ENCODE measurements at places on chromosomes 13 and 19.

GRCh38 chr19:31083105-31083504, 266.1 kb downstream of the TSHZ3 start:
- no peak for DNase-seq

GRCh38 chr13:76683854-76684253, 202.4 kb downstream of the KCTD12 start:
- no peak for DNase-seq

DNA sequence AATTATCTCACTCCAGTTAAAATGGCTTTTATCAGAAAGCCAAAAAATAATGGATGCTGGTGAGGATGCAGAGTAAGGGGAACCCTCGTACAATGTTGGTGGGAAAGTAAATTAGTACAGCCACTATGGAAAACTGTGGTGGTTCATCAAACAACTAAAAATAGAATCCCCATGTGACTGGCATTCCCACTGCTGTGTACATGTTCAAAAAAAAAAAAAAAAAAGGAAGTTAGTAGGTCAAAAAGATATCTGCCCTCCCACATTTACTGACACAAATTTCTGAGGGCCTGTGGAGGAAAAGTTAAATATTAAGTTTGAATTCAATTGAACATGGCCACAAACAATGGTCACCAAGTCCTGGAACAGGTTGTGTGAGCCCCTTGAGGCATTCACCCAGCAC, 9.8 kb upstream of the ZSCAN5A start:
- no peak for DNase-seq

DNA sequence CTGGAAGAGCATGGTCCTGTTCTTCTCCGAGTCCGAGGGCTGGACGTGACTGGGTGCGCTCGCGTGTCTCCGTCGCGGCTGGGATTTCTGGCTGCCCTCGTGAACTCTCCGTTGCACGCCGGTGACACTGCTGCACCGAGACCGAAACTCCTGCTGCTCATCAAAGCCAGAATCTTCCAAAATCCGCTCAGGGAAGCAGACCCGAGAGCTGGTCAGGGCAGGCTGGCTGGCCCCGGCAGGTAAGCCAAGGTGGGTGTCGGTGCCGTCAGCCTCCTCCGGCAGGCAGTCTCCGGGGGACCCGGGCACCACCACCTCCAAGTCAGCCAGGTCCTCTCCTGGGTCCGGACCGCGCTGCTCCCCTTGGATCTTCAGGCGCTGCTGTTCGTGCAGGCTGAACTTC, 119.9 kb downstream of the TBC1D4 start:
- DNase-seq = no peak

DNA sequence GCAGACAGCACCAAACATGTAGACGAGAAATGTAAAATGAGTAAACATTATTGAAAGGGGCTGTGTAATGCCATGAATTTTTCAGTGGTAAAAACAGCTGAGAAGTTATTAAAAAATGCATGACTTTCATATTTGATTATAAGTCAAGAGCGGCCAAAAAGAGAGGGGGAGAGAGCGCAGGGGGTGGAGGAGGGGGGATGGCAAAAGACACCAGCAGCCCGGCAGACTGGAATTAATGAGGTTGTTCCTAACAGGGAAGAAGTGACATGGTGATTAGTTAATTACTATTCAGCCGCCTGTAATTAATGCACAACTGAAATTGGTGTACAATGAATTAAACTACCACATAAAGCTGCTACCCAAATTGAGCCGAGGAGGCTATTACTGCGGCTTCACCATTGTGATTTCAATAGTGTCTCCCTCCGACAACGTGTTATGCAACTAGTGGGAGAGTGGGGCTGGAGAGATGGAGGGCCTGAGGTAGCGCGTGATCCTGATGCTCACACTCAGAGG, 89.1 kb upstream of the VSTM2B start:
- DNase-seq = no peak

DNA sequence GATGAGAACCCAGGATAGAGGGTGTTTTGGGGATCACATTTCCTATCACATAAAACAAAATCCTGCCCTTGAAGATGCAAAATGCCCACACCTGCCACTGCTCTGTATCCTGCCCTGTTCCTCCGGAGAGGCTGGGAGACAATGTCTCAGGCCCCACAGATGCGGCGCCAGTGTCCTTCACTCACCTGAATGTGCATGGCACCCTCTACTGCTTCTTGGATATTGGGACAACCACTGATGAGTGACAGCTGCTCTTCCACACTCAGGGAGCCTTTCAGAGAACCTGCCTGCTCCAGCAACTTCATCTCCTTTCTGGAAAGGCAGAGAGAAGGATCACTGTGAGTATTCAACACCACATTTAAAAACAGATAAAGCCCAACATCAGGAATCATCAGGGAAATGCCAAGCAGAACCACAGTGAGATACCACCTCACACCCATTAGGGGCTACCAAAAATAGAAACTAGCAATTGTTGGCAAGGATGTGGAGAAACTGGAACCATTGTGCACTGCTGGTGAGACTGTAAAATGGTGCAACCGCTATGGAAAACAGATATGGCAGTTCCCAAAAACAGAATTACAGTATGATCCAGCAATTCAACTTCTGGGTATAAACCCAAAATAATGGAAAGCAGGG, 36.4 kb downstream of the CRYL1 start:
- no peak for DNase-seq

- DNase-seq = peak; percentile 67
These were observed 2.0 kb downstream of the PTH2 start for GRCh38 chr19:49421039-49421877.

- DNase-seq = no peak
These were observed 31.9 kb downstream of the ANKRD10 start for GRCh38 chr13:110882972-110883371.

DNA sequence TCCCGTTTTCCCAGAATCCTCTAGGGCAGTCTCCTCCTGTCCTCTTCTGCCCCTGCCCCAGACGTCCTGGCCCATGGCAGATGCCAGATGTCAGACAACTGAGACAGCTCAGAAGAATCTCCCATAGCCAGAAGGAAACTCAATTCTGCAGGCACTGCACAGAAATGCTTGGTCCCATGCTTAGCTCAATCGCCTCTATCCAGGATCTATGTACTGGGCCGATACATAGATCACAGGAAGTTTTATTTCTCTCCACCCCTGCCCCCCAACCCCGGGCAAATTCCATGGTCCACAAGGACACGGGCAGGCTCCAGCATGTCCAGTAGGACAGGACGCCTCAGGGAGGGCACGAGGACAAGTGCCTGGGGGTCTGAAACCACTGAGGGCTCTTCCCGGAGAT, 4.8 kb downstream of the MBD3 start:
- no peak for DNase-seq

DNA sequence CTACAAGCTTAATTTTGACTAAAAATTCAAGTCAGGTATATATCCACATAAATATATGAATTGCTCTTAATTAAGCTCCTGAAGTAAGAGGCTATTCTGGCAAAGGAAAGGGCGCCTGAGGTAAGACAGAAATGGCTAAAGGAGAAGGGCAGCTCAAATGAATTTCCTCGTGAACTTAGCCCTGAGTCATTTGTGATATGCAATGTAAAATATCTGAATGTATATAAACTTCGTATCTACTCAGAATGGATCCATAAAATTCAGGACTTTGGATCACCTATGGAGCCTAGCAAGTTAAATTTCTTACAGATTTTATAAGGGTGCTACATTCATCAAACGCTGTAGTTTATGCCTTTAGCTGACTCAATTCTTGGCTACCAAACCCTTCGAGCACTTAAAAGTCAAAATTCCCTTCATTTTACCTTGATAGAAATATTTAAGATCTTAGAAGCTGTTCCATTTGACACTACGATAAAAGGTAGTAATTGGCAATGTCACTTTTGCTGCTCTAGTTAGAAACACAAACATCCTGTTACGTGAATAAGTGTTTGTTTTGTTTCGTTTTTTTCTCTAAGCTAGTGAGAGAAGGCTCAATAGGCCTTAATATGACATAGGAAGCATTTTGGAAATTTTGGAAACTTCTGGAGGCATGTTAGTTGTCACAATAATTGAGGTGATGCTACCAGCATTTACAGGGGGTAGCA, 69.2 kb downstream of the DIAPH3 start:
- no peak for DNase-seq

DNA sequence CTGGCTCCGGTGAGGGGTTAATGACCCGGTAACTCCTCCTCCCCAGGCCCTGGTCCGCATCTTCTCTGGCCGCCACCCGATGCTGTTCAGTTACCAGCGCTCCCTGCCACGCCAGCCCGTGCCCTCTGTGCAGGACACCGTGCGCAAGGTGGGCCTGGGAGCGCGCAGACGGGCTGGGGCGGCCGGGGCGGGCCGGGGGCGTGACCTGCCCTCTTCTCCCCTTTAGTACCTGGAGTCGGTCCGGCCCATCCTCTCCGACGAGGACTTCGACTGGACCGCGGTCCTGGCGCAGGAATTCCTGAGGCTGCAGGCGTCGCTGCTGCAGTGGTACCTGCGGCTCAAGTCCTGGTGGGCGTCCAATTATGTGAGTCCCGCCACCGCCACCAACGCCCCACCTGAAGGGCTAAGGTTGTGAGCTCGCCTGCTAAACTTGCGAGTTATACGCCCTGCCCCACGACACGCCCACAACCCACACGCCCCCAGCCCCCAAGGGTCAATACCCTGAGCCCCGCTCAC, 10.4 kb downstream of the CPT1C start:
- DNase-seq = no peak

- no peak for DNase-seq
These were observed 51.6 kb downstream of the ZNF146 start for GRCh38 chr19:36266375-36266961.

GRCh38 chr13:83839146-83839545, 43.1 kb downstream of the SLITRK1 start:
- DNase-seq = no peak

GRCh38 chr19:19750842-19751790, 18.2 kb upstream of the ZNF14 start:
- DNase-seq = no peak

DNA sequence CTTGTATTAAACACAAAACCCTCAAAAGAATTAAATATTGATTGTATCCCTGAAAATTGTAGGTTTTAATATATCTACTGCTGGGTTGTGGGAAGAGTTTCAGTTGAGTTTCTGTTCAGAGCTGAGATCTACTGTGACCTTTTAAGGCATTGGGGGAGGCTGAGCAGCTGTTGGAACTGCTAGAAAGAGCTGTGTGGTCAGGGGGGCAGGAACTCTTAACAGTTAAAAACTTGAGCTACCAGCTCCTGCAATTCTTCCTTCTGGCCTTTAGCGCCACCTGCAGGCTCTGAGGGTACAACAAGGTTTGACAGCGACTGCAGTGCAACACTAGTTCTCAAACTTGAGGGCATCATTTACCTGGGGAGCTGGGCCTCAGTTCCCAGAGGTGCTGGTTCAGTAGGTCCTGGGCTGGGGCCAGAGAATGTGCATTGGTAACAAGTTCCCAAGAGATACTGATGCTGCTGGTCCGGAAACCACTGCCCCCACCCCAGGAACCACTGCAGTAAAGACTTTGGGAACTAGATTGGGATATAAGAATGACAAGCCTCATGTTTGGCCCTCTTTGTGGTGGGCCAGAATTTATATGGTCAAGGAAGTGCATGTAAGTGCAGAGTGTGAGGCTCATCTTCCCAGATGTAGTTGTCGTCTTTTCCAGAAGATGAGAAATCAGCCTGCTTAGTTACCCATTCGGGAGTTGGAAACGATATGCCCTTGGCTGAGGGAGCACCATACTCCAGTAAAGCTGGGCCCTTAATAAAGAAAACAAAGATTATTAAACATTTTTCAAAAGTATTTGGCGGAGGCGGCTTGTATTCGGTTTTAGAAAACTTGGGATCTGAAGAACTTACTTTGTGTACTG, 2.6 kb downstream of the RNASEH2B start:
- DNase-seq = peak; percentile 58

- DNase-seq = no peak
These were observed 559.0 kb downstream of the TBC1D4 start for GRCh38 chr13:74922963-74923362.

DNA sequence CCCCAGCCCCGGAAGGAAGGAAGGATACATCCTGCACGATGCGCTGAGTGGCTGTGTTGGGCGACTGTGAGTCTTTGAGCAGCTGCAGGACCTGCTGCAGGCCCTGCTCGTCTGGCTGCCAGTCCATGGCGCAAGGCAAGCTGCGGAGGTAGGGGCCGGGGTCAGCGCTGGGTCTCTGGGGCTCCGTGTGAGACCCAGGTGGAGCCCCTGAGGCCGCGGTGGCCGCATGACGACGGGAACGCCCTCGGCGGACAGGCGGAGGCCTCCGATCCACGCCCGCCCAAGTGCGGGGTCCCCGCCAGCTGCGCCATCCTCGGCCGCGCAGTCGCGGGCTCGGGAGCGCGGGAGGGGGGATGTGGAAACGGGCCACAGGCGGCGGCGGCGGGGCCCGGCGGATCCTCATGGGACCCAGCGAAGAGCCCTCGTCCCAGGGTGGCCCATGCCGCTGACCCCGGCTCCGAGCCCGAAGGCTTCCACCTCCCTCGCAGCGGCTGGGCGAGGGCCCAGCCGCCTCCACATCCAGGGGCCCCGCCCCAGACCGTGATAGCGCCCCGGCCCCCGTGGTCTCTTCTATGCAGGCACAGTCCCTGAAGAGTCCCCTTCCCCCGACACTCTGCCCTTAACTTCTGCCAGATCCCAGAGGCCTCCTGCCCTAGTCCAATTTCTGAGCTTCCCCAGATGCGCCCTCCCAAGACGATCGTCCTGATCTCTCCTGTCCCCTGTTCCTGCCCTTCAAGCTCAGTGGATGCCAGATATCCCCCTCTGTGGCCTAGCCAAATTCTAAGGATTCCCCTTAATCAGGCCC, 2.7 kb downstream of the TNPO2 start:
- no peak for DNase-seq

- DNase-seq = no peak
These were observed 365.7 kb upstream of the KLHL1 start for GRCh38 chr13:70473907-70474306.

DNA sequence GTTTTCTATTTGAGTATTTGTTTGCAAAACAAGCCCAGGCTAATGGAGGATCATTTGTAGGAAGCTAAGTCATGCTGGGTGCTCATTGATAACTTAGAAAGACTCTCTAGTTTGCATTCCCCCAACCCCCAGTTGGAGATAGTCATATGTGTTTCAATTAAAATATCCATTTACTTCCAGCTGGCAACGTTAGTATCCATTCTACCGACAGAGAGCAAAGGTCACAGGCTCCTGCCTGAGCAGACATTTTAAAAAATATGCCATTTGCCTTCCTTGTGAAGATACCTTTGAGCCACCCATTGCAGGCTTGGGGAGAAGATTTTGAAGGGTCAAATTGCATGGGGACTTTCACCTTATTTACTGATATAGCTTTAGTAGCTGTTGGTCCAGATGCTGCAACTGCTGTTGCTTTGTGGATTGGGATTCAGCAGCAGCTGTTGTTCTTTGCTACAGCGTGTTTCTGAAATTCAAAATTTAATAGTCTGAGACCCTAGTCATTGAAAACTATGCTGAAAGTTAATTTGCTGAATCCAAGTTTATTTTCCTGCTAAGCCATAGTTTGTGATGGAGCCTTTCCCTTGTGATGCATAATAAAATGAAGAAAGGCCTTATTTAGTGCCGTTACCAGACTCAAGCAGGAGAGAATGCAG, 335.1 kb downstream of the GPC6 start:
- no peak for DNase-seq

DNA sequence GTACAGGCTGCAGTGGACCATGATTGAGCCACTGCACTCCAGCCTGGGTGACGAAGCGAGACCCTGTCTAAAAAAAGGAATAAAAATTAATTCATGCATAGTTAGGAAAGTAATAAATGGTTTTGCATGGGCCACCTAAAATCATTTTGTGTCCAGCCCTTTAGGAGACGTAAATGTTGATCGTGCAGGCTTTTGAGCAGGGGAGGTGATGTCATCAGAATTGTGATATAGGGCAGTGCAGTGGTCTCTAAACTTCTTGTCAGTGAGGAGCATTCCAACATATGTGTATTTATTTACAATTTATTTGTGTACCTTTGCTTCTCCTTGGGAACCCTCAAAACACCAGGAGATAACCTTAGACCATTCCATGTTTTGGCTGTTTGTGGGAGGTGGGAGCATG, 3.0 kb downstream of the SMARCA4 start:
- no peak for DNase-seq
